ENCODE measurements at places on chromosomes 11 and 22.
A peak's percentile ranks its signal among the peaks of the same experiment; 100 is the strongest.

GRCh38 chr11:121032546-121032945 is 8.6 kb downstream of the TBCEL start:
- no peak for DNase-seq

GRCh38 chr11:12746593-12747097 is 72.4 kb downstream of the TEAD1 start:
- no peak for DNase-seq

DNA sequence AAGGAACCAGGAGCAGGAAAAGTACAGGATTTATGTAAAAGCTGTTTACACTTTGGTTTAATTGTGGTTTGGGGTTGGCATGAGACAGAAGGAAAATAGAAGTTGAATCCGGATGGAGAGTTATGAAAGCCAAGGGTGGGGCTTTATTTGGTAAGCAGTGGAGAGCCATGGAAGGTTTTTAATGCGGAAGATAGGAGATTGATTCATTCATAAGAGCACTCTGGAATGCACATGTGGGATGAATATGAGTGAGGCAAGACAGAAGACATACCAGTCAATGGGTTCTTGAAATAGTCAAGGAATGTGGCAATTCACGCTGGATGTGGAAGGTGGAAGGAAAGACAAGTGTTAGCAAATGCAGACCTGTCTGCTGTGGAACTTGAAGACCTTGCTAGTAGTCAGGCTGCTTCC is 9.3 kb upstream of the GLB1L3 start:
- DNase-seq = no peak

DNA sequence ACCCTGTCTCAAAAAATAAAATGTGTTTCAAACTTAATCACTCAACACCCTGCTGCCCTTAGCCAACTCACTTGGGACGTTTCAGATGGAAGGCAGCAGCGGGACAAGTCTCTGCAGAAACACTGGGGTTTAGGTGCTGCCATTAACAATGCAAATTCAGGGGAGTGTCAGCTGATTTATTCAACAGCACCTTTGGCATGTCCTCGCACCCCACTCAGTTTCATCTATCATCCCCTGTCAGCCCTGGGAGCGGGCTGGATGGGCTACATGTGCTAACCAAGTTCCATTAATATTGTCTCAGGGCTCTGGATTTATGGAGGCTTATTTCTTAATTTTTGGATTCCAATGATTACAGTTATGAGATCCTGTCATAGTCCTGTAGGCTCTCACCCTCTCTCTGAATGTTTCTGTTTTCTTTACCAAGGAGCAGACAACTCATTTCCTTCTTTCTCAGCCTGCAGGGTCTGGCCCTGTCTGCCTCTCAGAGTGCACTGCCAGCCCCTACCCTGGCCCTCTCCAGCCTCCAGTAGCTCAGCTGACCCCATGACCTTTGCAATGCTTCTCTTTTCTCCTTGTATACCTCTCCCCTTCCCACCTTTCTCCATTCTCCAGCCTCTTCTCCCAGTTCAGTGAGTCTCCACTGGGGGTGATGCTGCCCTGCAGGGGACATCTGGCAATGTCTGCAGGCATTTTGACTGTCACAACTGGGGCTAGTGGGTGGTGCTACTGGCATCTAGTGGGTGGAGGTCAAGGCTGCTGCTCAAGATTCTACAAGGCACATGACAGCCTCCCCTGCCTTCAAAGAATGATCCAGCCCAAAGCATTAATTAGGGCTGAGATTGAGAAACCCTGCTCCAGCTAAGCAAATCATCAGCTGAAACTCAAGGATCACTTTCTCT is 79.0 kb downstream of the APIP start:
- no peak for DNase-seq

DNA sequence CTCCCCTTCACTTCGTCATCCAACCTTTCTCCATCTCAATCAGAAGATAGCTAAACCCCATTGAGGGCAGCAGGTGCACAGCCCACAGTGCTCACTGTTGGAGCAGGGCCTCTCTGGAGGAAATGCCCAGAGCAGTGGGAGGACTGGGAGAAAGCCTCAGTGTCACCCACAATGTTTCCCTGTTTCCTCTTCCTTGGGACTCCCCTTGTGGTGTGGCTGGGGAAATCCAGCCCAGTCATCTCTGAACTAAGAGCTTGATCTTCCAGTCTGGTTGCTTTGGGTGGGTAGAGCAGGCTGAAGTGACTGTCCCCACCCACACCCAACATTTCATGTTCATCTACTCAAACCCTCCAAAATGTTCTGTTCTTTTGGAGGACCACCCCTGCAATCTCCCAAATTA is 29.8 kb upstream of the EED start:
- peak; percentile 54 for DNase-seq

GRCh38 chr22:30159561-30160353 is 79.5 kb downstream of the HORMAD2 start:
- DNase-seq = no peak

DNA sequence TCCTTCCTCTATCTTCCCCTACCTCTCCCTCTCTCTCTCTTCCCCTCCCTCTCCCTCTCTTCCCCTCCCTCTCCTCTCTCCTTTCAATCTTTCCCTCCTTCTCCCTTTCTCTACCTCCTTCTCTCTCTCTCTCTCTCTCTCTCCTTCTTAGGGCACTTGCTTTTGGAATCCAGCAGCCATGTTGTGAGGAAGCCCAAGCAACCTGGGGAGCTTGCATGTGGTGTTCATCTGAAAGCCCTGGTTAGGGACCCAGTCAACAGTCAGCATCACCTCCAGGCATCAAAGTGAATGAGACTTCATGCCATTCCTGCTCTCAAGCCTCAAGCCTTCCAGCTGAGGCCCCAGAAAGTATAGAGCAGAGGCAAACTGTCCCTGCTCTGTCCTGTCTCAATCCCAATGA is 65.6 kb upstream of the SHISAL1 start:
- no peak for DNase-seq

GRCh38 chr22:45059296-45059695 is 49.5 kb upstream of the PHF21B start:
- no peak for DNase-seq

DNA sequence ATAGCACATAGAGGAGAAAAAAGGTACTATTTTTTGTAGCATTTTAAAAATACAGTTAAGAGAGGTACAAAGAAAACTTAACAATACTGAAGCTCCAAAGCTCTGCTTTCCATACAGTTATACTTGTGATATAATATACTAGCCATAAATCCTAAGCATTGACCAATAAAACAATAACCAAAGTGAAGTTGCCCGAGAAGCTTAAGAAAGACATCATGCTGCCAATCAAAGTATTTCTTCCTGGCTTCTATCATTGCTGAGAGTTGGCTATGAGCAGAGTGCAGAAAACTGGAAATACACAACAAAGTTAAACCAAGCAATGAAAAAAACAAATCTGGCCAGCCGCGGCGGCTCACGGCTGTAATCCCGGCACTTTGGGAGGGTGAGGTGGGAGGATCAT is 84.2 kb downstream of the RBFOX2 start:
- DNase-seq = no peak
